CD4-positive, alpha-beta T cell treated with Interleukin-15 for 1 hour (primary cell): ENCODE measurements at places on chromosomes 13 and 19.

GRCh38 chr19:52286256-52286655 lies 10.7 kb upstream of the ZNF480 start:
- DNase-seq: no peak

DNA sequence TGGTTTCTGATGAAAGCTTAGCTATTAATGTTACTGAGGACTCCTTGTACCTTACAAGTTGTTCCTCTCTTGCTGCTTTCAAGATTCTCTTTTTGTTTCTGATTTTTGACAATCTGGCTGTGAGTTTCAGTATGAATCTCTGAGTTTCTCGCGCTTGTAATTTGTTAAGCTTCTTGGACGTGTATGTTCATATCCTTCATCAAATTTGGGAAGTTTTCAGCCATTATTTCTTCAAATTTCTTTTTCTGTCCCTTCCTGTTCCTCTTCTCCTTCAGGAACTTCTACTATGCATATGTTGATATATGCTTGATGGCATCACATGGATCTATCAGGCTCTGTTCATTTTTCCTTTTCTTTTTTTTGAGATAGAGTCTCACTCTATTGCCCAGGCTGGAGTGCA lies 5.6 kb upstream of the URI1 start:
- no peak for DNase-seq

- DNase-seq: no peak
Measured at GRCh38 chr13:33217256-33217655, 68.3 kb downstream of the STARD13 start.

GRCh38 chr13:39403106-39403505 lies 199.9 kb downstream of the LHFPL6 start:
- no peak for DNase-seq

DNA sequence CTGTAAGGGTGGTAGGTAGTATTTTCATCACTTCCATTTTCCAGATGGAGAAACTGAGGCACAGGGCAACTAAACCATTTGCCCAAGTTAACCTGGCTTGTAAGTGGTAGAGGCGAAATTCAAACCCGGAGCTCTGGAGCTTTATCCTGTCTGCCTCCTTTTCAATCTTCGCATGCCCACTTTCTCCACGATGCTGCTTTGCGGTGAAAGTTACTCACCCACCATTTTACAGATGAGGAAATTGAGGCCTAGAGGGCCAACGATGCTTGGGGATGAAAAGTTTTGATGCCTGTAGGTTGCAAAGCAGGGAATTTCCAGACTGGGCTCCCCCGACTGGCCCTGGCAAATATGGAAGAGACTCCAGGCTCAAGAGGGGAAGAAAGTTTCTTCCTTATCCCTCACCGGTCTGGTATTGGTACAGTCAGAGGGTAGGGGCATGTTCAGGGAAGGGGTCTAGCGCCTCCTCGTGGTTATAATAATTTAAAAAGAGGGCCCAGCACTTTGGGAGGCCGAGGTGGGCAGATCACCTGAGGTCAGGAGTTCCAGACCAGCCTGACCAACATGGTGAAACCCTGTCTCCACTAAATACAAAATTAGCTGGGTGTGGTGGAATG lies 1.9 kb upstream of the SH2D3A start:
- no peak for DNase-seq

- peak; percentile 82 for DNase-seq
Measured at GRCh38 chr13:40485611-40486517, 180.6 kb downstream of the FOXO1 start.

- no peak for DNase-seq
Measured at GRCh38 chr19:1327125-1327524, 41.5 kb downstream of the EFNA2 start.

GRCh38 chr13:93338906-93339305 lies 112.3 kb downstream of the GPC6 start:
- DNase-seq: no peak

GRCh38 chr13:101018720-101019119 lies 344.1 kb upstream of the TMTC4 start:
- DNase-seq: no peak

- no peak for DNase-seq
Measured at GRCh38 chr13:50587645-50588373, 255.7 kb downstream of the DLEU7 start.

GRCh38 chr13:95568131-95568530 lies 15.6 kb downstream of the CLDN10 start:
- DNase-seq: no peak

GRCh38 chr13:44305286-44305685 lies 68.3 kb upstream of the SERP2 start:
- no peak for DNase-seq
